ENCODE measurements at places on chromosomes 13 and 19.

GRCh38 chr19:54383330-54383729 is 18.6 kb upstream of the LAIR1 start:
- no peak for DNase-seq

GRCh38 chr13:113856716-113857065 is 7.2 kb downstream of the GAS6 start:
- DNase-seq: no peak

GRCh38 chr13:36513266-36513665 is 81.0 kb downstream of the CCNA1 start:
- no peak for DNase-seq

- no peak for DNase-seq
Measured at GRCh38 chr19:8054169-8054568, 1.6 kb downstream of the CCL25 start.

DNA sequence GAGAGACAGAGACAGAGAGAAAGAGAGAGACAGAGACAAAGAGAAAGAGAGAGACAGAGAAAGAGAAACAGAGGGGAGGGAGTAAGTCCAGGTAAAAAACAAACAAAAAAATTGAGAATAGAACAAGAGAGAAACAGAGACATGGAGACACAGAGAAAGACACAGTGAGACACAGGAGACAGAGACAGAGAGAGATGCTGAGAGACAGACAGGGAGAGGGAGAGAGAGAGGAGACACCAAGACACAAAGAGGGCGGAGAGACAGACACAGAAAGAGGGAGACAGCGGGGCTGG is 5.8 kb upstream of the PROZ start:
- no peak for DNase-seq

DNA sequence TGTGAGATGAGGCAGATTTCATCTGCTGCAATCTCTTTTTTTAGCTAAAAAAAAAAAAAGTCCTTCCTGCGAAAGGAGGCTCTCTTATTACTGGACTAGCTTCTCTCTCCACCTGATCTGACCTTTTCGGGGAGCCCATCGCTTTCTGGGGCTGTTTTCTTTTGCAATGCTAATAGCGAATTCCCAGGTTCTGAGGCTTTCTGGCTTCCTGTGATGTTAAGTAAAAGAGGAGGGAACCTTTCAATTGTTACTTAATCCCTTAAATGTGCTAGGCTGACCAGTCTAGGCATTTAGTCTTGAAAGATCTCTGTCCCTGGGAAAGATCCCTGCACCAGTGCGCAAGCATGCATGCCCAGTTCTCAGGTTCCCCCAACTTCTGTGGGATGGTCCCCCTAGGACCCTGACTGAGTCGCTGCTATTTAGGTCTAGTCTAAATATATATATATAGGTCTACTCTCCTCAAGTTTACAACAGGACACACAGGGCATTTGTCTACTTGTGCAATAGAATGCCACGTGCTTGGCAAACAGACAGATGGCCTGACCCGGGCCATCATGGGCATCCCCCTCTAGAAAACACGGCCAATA is 224.7 kb downstream of the ZNF536 start:
- DNase-seq: no peak

GRCh38 chr13:45337395-45337794 is 3.6 kb downstream of the TPT1 start:
- DNase-seq: no peak

DNA sequence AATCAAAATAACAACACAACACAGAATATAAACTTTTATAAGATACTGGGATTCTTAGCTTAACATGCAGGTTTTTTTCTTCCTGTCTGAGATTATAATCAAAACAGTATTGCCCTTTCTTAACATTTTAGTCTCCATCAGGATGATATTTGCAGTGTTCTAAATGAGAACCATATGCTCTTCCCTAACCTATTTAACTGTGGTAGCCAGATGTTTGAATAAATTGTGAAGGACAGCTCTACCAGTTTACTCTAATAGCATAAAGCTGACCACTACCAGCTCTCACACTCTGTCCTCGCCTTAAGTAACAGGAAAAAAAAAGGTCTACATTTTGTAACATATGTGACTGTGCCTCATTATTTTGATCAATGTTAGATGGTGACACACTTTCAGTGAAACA is 618.7 kb upstream of the SGCG start:
- no peak for DNase-seq

DNA sequence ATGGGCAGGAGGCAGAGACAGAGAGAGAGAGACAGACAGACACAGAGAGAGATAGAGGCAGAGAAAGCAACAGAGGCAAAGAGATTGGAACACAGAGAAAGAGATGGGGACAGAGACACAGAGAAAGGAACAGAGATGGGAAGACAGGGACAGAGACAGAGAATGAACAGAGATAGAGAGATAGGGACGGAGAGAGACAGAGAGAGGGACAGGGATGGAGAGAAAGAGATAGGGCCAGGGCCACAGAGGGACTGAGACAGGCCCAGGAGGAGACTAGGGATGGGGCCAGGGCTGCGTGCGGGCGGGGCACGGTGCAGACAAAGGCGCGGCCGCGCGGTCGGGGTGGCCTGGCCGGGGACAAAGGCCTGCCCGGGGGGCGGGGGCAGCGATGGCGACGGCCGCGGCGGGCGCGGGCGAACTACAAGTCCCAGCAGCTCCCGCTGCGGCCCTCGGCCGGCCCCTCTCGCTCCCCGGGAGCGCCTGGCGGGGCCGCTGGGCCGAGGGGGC is at the start of gene ZNF358:
ZNF358 (plus strand) TSS at position 459 of the 507 bp plus-strand sequence. CDS start 3,140 bp downstream, outside the sequence.
- DNase-seq: peak; percentile 80

GRCh38 chr13:38713046-38713445 is 26.2 kb downstream of the FREM2 start:
- DNase-seq: no peak

DNA sequence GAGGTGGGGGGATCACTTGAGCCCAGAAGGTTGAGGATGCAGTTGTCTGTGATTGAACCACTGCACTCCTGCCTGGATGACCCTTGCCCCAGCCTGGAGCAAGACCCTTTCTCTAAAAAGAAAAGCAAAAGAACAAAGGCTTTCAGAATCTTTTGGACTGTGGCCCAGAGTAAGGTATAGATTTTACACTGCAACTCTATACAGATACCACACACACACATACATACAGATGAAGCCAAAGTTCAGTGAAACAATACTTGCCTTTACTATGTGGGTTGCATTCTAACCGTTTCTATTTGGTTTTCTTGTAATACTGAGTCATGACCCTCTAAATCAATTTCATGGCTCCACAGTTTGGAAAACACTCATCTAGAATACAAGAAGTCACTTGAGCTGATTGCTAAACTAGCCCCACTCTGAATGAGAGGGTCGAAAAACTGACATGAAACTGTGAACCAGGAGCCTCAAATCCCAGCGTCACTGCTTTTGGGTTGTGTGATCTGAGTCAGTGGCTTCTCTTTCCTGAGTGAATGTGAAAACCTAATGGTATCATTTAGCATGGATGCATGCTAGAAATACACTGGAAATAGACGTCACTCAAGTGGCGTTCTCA is 756.1 kb downstream of the UQCRFS1 start:
- DNase-seq: no peak

GRCh38 chr13:114249077-114249476 is 14.4 kb downstream of the CDC16 start:
- DNase-seq: peak; percentile 25

DNA sequence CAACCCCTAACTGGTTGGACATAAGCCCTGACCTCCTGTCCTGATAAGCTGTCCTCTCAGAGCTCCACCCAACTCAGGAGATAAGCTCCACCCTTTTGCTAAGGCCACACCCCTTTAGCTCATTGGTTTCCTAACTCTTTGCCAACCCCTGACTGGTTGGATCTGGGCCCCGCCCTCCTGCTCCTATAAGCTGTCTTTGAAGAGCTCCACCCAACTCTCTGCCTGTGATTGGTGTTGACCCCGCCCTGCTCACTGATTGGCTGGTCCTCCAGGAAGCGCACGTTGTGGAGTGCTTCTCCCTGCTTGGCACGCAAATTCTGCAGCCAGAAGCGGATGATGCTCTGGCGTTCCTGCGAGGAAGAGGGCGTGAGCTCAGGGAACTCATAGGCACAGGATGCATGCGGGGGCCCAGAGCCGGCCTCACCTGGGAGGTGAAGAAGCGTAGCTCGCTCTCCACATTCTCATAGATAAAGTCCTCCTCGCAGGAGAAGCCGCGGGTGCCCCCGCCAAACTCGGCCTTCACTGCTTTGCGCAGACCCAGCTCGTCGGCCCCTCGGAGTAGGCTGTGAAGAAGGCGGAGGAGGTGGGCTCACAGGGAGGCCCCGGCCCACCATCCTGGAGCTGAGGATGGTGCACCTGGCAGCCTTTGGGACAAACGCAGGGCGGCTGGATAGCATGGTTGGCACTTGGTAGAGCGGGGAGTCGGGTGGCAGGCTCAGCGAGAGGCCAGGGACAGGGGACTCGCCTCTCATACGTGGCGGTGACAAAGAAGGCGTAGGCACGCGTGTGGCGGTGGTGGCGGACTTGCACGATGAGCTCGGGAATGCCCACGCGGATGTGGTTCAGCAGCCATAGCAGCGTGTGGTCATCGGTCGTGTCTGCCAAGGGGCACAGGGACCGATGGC is 1.7 kb downstream of the ANO8 start:
- DNase-seq: no peak

DNA sequence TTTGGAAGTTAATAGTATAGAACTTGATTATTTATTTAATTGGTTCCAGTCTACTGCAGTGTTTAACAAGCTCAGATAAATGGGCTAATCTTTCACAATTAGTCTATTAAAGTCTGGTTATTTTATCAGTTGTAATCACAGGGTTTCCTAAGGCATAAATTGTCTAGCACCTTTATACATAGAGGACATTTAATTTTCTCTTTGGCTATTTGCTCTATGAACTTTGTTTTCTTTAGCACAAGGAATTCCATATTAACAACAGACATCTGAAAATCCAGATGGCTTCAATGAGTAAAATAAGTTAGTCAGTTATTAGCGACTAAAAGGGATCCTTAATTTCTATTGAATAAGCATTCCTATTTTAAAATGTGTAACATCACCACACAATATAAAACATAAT is 1350.8 kb upstream of the SLC10A2 start:
- DNase-seq: no peak

DNA sequence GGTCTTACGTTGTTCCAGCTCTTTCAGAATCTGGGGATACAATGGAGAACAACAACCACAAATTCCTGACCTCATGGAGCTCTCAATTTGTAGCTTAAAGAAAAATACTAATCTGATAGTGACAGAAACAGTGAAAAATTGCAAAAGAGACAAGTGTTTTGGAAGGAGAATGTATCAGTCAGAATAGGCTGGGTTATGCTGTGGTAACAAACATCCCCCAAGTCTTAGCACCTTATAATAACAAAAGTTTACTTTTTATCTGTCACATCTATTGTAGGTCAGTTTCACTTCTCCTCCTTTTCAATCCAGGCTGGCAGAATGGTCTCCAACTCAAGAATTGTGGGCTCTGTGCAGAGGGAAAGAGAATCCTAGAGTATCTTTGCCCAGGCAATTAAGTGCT is 9.5 kb downstream of the FAM187B start:
- no peak for DNase-seq

GRCh38 chr19:10339380-10339960 is at the start of gene ICAM3:
Gene ICAM3 (minus strand): TSS chr19:10339624. CDS start chr19:10339614, 10 bp downstream.
- no peak for DNase-seq
